ENCODE measurements at places on chromosomes 1 and 21. TPM values are rescaled to one million over a fixed set of nuclear protein-coding genes. Genes with fewer than 3 reads are reported as not detected.

GRCh38 chr1:154956544-154956941, 644 bp upstream of the PBXIP1 start:
- DNase-seq = peak; percentile 69

DNA sequence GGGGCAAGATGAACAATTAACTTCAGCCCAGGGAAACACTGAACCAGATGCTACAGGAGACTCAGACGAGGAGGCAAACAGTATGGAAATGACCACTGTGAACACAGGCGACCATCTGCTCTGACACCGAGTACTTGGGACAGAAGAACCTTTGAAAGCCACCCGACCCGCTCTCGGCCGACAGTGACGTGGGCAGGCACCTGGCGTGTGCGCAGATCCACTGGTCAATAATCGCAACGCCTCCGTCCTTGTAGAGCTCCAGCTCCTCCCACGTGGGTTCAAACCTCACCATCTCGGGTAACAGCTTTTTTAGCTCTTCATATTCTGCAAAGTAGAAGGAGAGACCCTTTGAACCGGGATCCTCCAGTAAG, 20.3 kb downstream of the POFUT2 start:
- DNase-seq = no peak

DNA sequence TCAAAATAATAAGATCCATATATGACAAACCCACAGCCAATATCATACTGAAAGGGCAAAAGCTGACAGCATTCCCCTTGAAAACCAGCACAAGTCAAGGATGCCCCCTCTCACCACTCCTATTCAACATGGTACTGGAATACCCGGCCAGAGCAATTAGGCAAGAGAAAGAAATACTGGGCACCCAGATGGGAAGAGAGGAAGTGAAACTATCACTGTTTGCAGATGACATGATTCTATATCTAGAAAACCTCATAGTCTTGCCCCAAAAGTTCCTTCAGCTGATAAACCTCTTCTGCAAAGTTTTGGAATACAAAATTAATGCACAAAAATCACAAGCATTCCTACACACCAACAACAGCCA, 442.7 kb downstream of the PTBP2 start:
- DNase-seq = no peak

- DNase-seq = no peak
Observed at GRCh38 chr21:37636152-37636860, 269.7 kb downstream of the DYRK1A start.

GRCh38 chr1:234605399-234605982, 4.5 kb downstream of the IRF2BP2 start:
- no peak for DNase-seq

DNA sequence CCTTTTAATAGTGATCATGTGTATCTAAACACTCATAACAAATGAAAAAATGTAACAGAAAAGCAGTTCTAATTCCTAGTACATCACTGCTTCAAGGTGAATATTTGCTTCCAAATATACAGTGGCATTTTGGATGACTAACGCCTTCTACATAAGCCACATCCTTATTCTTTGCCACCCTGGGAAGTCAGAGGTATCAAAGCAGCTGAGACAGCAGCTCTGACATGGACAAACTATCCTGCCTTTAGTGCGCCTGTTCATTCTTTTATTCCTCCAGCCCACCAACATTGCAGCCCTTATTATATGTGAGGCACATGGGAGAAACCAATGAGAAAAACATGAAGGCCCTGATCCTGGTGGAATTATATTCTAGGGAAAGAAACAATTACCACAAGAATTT, 183.0 kb downstream of the APP start:
- no peak for DNase-seq

DNA sequence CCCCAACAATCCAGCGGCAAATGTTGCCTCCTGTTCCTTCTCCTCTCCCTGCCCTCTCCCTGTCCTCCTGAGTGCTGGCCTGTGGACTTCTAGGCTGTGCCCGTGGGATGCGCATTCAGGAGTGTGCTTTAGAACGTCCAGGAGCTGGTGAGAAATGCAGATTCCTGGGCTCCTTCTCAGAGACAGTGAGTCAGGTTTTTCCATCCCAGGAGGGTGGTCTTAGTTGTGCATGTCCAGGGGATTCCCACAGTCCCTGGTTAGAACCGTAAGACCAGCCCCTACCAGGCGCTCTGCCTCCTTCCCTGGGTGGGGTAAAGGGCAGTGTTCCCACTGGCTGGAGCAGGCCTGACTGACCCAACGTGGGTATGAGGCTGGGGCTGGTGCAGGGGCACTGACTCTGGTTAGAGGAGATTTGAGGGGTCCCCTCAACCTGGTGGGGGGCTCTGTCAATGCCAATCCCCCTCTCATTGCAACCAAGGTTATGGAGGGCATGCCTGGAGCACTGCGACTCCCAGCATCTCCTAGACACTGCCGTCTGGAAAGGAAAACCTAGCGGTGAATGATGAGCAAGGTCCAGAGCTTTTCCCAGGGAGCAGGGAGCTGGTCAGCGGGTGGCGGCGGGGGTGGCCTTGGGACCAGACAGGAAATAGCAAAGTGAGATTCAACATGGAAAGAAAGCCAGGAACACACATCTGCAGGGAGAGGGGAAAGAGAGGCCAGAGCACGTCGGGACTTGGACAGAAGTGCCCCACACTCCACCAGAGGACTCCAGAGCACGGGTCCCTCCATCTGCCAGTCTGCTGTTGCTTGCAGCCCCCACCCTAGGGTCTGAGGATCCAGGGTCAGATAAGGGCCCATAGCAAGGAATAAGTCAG, 38.5 kb downstream of the HSPG2 start:
- DNase-seq = peak; percentile 77

- no peak for DNase-seq
Observed at GRCh38 chr1:235107368-235108184, 21.1 kb downstream of the TOMM20 start.

DNA sequence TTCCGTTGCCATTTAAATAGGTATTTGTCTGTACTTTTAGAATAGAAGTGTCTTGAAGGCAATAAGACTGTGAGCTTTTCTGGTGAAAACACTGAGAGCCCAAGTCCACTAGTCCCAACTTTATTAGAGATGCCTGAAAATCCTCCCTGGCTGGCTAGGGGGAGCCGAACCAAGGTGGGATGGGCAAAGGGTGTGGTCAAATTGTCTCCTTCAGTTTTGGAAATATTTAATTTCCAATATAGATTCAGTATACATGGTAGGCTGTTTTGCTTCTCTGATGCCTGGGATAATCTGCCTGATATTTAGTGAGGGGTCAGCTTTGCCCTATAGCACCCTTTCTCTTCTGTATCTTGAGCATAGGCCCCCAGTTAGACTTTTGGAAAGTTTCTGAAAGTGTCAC, 3.5 kb downstream of the ROR1 start:
- no peak for DNase-seq

DNA sequence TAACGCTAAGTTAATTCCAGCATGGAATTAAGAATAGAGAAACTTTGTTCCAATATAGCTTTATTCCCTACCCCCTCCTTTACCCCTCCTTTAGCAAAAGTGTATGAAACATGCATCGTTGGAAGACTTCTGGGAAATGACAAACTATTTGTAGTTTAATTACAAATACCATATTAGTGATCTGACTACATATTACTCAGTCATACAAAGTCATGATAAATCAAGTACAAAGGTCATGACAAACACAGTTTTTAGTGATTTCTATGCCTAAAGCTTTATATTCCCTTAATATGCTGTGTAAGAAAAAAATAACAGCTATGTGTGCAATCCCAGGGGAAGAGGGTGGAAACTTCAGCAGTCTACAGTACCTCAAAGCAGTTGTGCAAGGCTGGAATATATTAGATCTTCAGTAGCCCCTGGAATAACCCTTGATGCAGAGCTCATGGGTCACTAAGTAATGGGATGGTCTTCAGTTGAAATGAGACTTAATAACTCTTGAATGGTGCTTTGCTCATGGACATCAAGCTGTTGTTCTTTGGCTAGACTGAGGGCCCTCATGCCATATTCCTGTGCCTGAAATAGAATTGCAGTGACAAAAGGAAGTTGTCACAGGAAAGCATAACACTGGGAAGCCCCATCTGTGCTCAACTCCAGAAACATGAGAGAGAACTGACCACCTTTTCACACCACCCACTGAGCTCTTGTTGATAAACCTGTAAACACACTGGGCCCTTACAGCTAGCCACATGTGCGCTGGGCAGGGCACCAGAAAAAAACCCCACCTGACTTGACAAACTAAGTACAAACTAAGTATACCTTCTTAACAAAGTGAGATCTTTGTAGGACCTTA, 25.3 kb downstream of the ZMYND12 start:
- no peak for DNase-seq

- DNase-seq = no peak
Observed at GRCh38 chr1:236458996-236459395, 64.8 kb upstream of the LGALS8 start.

- no peak for DNase-seq
Observed at GRCh38 chr21:33650929-33651509, 8.7 kb downstream of the ITSN1 start.

GRCh38 chr1:98277118-98277517, 356.3 kb upstream of the DPYD start:
- DNase-seq = no peak

GRCh38 chr21:21332492-21332891, 334.3 kb downstream of the NCAM2 start:
- no peak for DNase-seq

DNA sequence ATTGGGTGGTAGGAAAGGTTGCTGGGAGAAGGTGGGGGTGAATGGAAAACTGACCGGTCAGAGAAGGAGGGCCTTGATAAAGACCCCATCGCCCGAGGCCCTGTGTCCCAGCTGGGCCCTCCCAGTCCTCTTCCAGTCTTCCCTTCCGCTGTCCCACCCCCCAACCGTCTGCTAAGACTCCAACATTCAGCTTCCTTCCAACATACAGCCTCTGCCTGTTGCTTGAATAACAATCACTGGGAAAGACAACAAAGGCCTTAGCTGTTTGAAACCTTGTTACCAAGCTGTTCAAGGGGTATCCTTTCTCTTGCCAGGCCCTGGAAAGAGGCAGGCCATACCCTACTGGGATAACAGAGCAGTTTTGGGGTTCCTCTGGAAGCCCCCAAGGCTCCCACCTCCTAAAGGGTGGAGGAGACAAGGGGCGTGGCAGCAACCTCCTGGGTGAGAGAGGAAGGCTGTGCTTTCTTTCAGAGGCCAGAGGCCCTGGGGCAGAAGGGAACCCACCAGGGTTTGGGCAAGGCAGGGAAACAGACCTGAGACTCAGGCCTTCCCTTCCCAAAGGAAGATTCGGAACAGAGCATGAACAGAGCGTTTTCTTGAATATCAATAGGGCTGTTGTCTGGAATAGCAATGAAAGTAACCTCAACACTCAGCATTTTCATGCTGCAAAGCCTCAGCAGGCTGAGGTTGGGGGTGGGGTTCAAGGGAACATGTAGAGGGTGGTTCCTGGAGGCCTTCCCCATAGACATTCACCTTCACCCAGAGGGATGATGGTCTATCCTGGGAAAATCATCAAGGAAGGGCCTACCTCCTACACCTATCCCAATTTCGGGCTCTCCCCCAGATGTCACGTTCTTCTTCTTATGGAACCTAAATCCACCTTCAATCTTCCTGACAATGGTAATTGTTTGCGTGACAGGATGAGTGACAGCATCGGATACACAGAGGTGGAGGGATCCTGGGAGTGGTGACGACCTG, 4.1 kb downstream of the ETNK2 start:
- DNase-seq = peak; percentile 20

DNA sequence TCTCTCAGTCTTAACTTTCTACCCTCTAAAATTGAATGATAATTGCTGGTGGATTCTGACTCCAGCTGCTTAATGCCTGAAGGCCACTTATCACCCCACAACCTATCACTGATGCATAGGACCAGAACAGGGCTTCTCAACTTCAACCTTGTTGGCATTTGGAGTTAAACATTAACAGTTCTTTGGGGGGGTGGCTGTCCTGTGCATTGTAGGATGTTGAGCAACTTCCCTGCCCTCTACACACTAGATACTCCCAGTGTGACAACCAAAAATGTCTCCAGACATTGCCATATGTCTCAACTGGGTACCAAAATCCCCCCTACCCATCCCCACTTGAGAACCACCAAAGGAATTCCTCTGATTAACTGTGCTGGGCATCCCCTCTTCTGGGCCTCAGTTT, 275.4 kb upstream of the TMEM51 start:
- no peak for DNase-seq

GRCh38 chr21:38669186-38669585, 136.5 kb upstream of the ETS2 start:
- DNase-seq = no peak

- DNase-seq = no peak
Observed at GRCh38 chr1:13817906-13818305, 117.9 kb downstream of the PRDM2 start.

GRCh38 chr21:42524341-42525028, 10.8 kb downstream of the SLC37A1 start:
- peak; percentile 74 for DNase-seq

DNA sequence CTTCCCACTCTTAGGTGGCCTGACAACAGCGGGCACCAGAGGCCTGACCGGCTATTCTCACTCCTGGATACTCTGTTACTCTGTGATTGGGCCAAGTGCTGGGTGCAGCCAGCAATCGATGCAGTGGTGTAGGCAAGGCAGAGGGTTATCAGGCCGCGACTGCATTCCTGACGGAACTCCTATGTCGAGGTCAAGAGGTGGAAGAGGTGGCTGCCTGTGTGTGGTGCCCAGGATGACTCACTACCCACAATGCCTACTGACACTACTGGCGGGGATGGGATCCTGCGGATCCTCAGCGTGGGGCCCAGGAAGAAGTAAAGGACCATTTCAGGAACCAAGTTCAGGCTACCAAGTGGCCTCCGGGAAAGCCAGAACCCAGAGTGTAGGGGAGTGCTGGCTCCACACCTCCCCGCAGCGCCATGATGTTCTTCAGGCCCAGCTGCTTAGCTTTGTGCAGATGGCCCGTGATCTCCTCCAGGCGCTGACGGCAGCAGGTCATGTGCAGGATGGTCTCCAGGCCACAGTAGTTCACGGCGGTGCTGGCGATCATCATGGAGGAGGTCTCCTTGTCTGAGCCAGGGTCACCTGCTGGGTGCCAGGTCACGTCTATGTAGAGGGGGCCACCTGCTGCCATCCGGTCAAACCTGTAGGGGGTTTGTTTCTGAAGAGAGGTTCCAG, 4.9 kb downstream of the MTHFR start:
- peak; percentile 59 for DNase-seq

GRCh38 chr1:101520302-101520701, 283.5 kb downstream of the S1PR1 start:
- DNase-seq = no peak

The CLCNKA gene
- 0.19 TPM for total RNA-seq

The MAP1LC3C gene
- 0.19 TPM for total RNA-seq

The PDE9A gene
- 3.4 TPM for total RNA-seq

The WNT4 gene
- not detected for total RNA-seq

The TEX38 gene
- not detected for total RNA-seq

The VAV3 gene
- total RNA-seq = 1.7 TPM

The ITGB2 gene
- total RNA-seq = 36.7 TPM

The BLACAT1 gene
- total RNA-seq = not detected

The NOTCH2 gene
- total RNA-seq = 21.4 TPM

The RHOU gene
- 5.4 TPM for total RNA-seq

The CHIA gene
- not detected for total RNA-seq
